ENCODE measurements at places on chromosomes 3 and 15.

DNA sequence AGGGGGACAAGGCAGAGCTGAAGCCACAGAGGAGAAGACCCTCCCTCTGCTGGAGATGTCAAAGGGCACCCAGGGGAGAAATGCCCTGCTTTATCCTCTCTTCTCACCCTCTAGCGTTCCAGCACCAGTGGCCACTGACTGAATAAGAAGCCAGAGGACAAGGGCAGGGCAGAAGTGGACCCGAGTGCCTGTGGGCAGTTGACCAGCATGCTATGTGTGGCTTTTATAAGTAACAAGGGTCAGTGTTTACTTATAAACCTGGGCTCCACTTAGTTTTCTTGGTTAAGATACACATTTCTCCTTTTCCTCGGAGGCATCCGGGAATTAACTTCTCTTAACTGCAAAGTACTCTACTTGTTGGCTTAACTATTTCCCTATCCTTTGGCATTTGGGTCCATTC is 13.3 kb upstream of the HDAC11 start:
- no peak for DNase-seq

- no peak for DNase-seq
Observed at GRCh38 chr3:46460051-46460450, 4.7 kb downstream of the LTF start.

DNA sequence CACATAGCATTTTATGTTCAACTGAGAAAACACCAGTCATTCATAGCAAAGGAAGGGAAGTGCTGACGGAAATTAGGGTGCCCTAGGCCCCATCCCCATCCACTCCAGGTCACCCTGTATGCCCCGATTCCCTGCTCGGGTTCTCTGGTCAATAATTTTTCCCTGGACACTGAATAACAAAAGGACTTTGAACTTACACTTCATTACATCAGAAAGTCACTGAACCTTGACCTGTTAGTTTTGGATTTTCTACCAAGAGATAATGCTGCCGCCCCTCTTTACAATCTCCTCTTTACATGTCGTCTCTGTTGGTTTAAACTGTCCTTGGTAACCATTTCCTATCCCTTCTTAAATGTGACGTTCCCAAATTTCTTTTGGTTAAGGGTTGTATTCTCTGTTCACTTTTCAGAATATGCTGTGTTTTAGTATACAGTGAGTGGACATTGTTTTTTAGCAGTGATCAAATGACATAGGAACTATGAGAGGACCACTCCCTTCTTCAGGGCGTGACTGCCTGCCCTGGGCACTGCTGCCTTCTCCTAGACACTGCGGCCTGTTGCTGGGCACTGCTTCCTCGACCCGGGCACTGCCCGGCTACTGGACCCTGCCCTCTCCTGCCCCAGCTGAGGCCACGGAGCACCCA is 13.6 kb upstream of the AHSG start:
- no peak for DNase-seq

- no peak for DNase-seq
Observed at GRCh38 chr3:58369876-58370275, 37.2 kb downstream of the PXK start.

DNA sequence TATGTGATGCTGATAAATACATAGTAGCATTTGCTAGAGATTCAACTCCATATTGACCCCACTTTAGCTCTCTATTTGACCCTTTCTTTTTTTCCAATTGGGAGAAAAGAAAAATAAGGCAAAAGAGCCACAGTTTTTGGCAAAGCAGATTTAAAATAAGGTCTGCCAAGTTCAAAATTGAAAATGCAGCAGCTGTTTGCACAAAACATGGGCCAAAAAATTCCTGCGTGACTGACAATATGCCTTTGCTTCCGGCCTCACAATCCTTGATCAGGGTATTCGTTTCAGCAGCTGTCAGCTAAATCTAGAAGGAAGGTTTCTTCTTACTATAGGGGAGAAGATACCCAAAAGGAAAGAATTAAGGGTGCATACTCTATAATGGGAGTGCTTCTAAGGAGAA is 563.5 kb upstream of the CCDC54 start:
- DNase-seq = no peak

GRCh38 chr3:23915537-23916108 is 1.2 kb downstream of the NKIRAS1 start:
- DNase-seq = no peak

DNA sequence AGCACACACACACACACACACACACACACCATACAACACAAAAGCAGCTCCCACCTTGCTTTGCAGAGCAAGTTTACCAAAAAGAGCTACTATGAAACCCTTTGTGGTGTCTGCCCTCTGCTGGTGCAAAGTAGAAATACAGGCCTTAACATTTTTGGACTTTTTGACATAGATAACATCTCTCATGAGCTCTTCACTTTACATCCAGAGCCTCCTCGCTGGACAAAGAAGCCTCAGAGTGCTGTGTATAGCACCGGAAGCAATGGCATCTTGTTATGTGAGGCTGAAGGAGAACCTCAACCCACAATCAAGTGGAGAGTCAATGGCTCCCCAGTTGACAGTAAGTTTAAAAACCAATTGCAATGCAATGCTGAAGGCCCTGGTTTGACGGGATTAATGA is 157.9 kb downstream of the CHL1 start:
- peak; percentile 29 for DNase-seq

DNA sequence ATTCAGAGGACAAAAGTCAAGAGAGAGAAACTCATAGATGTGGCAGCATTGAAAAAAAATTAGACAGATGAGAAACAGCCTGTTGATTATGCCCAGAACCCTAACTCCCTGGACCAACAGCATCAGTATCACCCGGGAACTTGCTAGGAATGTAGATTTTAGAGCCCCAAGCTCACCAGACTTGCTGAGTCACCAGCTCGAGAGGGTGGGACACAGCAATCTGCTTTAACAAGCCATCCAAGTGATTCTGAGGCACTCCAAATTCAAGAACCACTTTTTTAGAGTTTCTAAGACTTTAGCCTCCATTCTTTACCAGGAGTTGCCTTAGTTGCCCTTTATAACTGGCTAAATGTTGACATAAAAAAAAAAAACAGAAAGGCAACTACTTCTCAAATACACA is 70.9 kb downstream of the CGGBP1 start:
- DNase-seq = no peak

DNA sequence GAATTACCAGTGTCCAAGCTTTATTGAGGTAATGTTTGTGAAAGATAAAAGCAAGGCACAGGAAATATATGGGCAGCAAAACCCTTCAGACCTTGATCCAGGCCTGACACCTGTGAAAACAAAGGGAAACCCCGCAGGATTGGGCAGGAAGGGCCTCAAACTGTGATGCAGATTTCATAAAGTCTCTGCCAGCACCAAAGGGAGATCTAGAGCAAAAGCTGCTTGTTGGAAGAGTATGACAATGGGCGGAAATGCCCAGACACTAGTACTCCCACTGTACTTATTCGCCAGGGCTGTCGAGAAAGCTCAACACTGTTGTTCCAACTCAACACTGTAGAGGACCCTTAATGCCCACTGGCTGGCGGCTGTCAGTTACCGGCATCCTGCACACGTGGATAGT is 207.9 kb downstream of the CD47 start:
- no peak for DNase-seq

- no peak for DNase-seq
Observed at GRCh38 chr15:88998980-88999713, 86.0 kb upstream of the MFGE8 start.

- DNase-seq = no peak
Observed at GRCh38 chr3:25304916-25305315, 123.1 kb upstream of the RARB start.

DNA sequence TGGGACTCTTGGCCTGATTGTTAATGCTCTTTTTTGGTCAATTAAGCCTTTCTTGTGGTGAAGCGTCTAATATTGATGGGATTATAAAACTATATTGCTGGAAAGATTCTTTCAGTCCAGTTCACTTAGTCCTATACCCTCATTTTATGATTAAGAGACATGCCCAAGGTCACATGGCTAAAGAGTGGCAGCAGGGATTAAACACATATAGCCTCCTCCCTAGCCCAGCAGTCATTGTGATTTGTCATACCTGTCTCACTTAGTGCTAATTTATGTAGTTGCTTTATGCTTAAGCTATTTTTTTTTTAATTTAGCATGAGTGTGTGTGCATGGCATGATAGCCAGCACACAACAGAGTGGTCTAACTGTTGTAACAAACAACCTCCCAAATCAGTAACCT is 9.5 kb downstream of the PARP14 start:
- DNase-seq = no peak

DNA sequence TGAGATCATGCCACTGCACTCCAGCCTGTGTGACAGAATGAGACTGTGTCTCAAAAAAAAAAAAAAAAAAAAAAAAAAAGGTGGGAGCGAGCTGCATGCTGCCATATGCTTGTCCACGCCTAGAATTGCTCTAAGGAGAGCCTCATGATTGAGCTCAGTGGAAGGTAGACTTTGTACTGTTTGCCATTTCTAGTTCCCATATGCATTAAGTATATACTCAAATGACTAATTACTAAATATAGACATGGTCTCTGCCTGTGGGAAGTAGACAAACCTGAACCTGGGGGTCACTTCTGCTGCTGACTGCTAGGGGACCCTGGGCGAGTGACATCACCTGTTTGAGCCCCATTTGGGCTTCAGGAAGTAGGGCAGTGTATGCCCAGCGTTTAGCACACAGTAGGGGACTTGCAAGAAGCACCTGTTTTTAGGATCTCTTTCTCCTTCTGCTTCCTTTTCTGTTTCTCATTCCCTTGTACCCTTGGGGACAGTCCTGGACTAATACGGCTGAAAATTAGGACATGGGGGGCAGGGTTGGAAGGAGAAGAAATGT is 27.2 kb downstream of the PRKCD start:
- no peak for DNase-seq

GRCh38 chr3:66825375-66825774 is 172.7 kb upstream of the KBTBD8 start:
- DNase-seq = no peak

- DNase-seq = peak; percentile 72
Observed at GRCh38 chr3:40719660-40720287, 195.0 kb downstream of the ZNF621 start.

- no peak for DNase-seq
Observed at GRCh38 chr3:61015859-61016258, 235.4 kb downstream of the FHIT start.

- DNase-seq = no peak
Observed at GRCh38 chr3:109339714-109340648, 2.6 kb upstream of the DPPA4 start.

GRCh38 chr3:55532806-55533205 is 45.7 kb upstream of the WNT5A start:
- no peak for DNase-seq

- no peak for DNase-seq
Observed at GRCh38 chr15:32766101-32766500, 48.3 kb downstream of the GREM1 start.

DNA sequence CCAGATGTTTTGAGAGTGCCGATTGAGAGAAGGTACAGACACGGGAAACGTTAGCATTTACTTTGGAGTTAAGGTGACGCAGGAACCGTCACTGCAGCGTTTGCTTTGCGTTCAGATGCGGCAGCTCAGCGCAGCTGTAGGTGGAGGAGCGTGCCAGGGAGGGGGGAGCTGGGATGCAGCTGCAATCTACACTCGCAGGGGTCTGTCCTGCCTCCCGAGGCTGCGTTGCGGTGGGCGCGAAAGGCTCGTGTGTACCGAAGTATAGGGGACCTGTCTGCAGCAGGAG is 425 bp upstream of the FYTTD1 start:
- peak; percentile 86 for DNase-seq

DNA sequence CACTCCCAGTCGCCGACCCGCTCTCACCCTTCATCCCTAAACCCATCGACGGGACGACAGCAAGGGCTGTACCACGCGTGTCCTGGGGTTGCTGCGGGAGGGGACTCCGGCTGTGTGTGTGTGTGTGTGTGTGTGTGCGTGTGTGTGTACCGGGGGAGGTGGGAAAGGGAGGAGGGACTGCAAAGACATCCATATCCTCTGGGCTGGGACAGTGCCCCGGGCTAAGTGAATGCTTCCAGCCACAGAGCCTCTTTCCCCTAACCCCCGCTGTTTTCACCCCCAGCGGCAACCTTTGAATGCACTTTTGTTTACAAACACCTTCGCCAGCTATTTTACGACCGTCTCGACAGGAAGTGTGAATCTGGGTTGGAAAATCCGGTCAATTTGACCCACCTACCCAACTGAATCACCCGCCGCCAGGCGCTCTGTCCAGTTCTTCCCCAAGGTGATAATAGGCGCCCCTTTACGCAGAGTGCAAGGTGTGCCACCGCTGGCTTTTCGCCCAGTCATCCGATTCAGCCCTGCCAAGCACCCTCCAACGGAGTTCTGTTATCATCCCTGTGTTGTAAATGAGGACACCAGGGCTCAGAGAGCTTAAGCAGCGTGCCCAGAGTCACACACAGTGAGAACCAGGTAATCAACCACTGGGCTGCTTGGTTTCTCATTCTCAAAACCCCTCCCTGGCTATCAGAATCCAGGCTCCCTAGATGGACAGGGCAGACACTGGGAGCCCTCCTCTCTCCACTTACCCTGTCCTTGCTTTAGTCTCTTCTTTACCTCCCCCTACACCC is 739 bp upstream of the AMOTL2 start:
- DNase-seq = peak; percentile 88

- no peak for DNase-seq
Observed at GRCh38 chr15:77974098-77974414, 103.5 kb downstream of the TBC1D2B start.

GRCh38 chr15:35383506-35383905 is 162.5 kb downstream of the DPH6 start:
- DNase-seq = no peak
